ENCODE measurements at places on chromosomes 3 and 15.

DNA sequence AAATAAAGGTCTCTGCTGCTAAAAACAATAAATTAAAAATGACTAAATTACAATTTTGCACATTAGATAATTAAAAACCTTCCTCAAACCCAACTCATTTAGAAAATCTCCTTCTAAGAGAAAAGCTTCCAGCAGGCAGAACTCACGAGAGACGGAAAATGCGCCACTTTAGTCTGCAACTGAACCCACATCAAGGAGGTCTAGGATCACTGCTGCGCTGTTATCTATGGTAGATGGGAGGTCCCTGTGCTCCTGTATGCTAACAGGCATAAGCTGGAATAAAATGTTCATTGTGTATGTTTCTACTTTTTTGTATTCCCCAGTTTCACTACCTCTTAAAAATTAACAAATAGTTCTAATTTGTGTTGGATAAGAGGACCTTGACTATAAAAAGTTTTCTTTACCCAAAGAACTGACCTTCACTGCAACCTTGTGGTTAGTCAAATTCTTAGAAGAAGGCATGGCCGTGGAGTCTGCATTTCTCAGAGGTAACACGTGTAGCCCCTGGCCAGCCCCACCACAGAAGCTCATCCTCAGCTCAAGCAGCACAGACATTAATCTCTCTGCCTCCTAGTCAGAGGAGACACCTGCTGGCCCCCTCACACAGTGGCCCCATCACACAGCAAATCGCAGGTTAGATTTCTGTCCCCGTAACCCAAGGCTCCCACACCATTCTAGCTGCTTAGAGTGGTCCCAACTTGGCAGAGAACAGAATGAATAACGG lies 22.3 kb downstream of the STIMATE start:
- no peak for DNase-seq

DNA sequence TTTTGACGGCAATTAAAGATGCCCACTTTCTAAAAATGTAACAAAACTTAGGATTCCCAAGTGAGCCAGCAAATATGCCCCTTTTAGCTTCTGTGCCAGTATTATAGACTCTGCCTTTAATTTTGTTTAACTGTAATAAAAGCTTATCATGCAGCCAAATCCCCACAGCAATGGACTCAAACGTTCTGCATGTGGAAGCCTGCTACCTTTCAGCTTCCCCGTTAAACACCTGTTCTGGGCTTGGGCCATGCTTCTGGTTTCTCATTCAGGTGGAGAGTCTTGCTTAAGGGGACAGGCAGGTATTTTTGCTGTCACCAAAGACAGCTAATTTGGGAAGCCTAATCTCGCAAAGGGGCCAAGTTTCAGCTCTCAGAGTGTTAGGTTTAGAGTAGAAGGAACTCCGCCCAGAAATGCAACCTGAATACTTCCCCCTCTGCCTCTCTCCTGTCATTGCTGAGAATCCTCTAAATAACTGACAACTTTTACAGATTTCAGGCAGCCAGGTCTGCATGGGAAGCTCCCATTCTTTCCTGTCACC lies 399.4 kb upstream of the ATP11B start:
- DNase-seq = no peak

- no peak for DNase-seq
These were observed 409.6 kb upstream of the KCNMB2 start for GRCh38 chr3:178126686-178127085.

DNA sequence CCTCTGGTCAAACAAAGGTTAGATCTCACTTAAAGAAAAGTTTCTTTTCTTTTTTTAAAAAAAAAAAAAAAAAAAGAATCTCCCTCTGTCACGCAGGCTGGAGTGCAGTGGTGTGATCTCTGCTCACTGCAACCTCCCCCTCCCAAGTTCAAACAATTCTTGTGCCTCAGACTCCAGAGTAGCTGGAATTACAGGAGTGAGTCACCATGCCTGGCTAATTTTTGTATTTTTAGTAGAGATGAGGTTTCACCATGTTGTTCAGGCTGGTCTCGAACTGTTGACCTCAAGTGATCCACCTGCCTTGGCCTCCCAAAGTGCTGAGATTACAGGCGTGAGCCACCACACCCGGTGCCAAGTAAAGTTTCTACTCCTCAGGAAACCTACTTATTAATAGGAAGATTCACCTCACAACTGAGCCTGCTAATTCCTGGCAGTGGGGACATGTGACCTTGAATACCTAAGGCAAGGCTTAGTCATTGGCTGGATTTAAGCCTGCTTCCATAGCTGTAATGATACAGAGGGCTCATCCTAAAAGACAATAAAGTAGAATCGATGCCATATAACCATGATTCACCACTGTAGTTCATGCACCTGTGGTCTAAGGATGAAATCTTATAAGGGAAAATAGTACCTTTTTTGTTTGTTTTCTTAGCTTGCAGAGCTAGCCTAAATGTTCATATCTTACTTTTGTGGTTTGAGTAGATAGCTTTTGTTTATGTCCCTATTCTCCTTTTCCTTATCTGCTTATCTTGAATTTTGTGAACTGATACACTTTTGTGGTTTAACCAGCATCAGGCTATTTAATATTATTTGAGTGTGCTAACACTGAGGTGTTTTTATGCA lies 24.8 kb upstream of the RBMS3 start:
- DNase-seq = no peak

DNA sequence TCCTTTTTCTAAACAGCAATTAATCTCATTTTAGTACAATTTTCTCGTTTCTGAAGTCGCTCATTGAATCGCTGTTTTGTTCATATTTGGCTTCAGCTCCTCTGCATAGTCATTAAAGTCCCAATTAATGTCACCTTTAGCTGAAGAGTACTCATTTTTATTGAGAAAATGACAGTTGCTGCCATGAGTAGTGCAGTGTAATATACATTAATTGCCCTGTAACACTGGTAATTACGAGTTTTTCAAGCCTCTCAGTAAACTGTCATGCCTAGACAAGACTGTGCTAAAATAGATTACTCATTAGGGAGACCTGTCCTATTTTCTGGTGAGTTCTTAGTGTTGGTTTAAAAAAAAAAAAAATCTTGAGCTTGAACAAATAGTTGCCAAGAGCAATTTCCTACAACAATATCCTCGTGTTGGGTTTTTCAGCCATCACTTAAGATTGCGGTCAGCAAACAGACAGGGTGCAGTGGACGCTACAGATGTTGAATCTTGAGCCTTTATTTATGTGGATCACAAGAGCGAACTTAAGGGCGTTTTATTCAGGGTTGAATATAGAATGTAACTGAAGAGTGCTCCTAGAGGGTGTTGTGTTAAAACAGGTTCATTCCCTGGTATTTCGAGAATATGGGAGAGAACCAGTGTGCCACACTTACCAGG lies 176.0 kb downstream of the CDIN1 start:
- DNase-seq = no peak

GRCh38 chr3:56782215-56782614 lies 19.5 kb downstream of the ARHGEF3 start:
- no peak for DNase-seq

DNA sequence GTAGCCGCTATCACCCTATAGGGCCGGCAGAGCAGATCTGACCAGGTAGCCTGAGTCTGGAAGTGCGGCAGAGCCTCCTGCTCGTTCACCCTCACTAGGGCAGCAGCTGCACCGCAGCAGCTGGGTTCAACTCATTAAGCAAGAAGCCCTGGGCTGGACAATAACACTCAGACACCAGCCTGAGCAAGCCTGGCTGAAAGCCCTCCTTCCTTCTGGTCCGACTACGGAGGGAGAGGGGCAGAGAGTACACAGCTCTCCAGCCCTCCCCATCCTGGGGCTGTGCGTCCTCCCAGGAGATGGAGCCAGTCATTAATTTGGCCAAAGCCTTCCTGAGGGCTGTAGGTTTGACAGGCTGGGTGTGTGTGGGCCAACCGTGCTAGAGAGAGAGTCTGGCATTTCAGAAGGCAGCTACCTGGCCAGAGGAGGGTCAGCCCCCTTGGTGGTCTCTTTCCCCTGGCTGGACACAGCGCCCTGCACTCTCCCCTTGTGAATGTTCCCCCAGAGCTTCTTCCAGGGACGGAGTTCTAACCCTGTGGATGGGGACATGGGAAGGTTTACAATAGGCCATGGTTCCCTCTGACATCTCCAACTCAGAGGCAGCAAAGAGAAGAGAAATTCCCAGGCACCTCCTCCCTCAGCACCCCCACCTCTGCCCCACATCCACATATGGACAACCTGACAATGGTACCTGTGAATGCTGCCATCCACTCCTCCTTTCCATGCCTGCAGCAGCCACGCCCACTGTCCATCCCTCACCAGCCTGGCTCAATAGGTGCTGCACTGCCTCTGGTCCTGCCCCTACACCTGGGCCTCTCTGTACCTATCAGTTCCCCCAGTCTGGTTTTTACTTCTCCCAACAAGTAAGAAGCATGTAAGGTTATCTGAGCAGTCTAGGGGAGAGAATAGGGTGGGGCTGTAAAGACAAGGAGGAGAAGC lies 6.5 kb downstream of the CHRNB4 start:
- DNase-seq = no peak

GRCh38 chr3:168858327-168858726 lies 762.6 kb upstream of the GOLIM4 start:
- DNase-seq = no peak

DNA sequence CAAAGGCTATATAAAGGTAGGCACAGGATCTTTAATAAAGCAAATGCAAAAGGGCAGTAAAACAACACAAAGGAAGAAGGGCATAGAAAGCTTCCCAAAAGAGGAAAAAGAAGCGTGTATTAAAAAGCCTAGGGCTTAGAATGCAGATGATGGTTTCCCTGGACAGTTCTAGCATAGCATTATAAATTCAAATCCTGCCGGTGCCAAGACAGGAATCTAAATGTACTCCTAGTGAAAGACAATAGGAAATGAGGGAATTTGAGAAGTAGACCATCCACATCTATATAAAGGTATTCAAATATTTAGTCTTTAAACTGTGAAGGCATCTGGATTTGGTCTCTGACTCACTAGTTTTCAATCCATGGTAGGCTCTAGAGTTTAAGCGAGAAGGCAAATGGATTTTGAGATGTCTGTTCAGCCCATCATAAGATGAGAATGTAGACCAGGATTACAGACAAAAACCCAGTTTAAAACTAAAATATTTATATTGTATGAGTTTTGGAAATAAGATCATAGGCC lies 431.8 kb downstream of the TBL1XR1 start:
- DNase-seq = no peak

GRCh38 chr3:39911465-39912309 lies 102.3 kb downstream of the MYRIP start:
- peak; percentile 28 for DNase-seq

- DNase-seq = no peak
These were observed 13.4 kb downstream of the FHIT start for GRCh38 chr3:61237858-61238257.
